ENCODE measurements at places on chromosomes 3 and 15.

DNA sequence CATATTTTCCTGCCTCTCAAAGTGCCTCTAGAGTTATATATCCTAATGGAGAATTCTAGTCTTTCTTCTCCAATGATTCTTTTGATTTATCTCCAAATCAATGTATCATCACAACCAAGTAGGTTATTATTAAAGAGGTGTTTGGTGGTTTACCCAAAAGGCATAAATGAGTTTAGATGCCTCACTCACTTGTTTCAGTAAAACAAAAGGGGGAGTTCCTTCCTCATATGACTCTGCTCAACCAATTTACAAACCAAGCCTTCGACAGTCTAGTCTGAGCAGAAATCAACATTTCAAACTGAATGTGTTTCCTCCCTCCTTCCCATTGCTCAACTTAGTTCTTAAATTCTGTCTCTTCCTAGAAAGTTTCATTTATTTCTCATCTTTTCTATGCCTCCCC is 116.5 kb downstream of the TNIK start:
- DNase-seq: no peak

DNA sequence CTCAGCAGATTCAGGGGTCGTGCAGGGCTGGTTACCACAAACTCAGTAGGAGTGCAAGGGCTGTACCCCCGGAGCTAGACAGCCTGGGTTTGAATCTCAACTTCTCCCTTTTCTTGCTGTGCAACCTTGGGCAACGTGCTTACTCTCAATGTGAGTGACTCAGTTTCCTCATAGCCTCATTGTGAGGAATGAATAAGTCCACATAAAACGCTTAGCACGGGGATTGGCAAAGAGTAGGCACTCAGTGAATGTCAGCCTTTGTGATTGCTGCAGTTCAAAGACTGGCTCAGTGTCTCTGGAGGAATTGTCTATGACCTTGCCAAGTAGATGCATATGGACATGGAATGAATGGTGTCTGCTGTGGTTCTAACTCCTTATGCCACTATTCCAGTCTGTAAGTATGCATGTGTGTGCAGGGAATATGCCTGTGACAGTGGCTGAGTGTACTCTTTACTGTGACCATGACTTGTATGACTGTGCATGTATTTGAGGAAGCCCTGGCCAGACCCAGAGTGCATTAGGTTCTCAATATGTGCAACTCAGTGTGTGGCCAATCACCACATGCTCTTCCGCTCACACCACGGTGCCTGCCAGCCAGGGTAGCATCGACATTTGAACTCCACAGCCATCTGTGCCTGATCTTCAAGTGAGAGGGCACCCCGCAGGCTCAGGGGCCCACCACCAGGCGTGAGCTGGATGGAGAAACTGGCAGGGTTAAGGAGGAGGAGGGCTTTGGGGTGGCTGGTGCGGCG is 900 bp upstream of the HYAL3 start:
- peak; percentile 24 for DNase-seq

DNA sequence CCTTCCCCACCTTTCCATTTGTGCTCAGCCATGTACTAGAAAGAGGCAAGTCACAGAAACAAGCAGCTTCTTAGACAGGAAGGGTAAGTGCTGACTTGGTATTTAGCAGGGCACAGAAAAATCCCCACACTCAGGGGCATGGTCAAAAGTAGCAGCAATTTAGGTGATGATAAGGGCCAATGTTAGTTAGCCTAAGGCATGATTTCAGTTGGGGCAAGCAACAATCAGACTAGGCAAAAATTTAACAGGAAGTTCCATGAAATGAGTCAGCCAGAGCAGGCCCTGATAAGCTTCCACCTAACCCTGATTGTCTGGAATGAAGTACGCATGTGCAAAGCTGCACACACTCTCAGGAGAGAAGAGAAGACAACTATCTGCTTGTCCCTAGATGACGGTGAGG is 423.4 kb upstream of the UBE2E2 start:
- no peak for DNase-seq

DNA sequence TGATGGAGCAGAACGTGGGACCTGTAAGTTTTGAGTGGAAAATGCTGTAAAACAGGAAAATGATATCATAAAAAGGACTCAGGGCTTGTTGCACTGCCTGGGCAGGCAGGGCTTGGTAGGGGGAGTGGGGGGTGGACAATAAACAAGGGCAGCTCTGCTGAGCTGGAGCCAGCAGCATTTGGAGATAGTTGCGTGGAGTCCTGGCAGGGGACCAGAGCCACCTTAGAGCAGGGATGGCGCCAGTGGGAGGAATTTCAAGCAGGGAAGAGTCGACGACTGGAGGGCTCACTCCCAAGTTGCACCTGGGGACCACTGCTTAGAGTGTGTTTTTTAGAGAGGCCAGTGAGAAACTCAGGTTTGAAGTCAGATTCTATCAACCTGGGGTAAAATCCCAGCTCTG is 22.7 kb upstream of the FRMD4B start:
- no peak for DNase-seq

DNA sequence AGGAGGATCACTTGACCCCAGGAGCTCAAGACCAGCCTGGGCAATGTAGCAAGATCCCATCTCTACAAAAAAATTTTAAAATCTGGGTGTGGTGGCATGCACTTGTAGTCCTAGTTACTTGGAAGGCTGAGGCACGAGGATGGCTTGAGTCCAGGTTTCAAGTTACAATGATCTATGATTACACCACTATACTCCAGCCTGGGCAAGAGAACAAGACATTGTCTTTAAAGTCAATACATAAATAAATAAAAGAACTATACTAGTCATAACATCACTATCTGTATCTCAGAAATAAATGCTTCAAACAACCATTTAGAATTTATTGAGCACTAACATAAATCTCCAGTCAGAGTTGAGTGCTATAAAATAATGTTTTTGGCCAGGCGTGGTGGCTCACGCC is 8.5 kb upstream of the PHLDB2 start:
- no peak for DNase-seq

GRCh38 chr3:180253283-180253682 is 216.5 kb upstream of the PEX5L start:
- peak; percentile 12 for DNase-seq

- peak; percentile 76 for DNase-seq
Observed at GRCh38 chr3:66816090-66816761, 181.9 kb upstream of the KBTBD8 start.

DNA sequence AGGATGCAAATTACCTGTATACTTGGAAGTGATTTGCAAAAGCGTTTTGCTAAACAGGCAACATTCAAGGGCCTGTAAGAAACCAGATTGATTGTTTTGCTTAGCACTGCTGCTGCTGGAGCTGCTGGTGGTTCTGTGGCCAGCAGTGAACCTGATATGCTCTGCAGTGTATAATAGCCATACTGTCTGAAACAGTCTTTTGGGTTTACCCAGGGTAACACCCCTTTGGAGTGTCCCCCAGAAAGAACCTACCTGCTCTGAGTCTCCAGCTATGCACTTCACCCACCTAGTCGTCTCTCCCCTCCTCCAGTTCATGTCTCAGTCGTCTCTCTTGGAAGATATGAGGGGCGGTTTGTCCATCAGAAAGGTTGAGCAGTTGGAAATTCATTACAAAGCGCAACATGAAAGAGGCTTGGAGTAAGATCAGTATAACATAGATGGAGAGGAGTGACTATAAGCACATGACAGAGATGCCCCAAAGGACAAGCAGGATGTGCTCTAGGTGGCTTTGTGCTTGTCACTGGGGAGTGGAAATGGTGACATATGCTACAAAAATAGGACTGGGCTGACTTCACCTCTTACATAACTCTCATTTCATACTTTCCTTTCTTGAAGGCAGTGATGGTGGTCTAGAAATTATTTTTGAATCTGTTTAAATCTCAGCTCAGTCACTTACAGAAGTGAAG is 3.8 kb downstream of the MKRN2 start:
- no peak for DNase-seq

GRCh38 chr3:190178779-190179178 is 58.1 kb upstream of the P3H2 start:
- DNase-seq: no peak

DNA sequence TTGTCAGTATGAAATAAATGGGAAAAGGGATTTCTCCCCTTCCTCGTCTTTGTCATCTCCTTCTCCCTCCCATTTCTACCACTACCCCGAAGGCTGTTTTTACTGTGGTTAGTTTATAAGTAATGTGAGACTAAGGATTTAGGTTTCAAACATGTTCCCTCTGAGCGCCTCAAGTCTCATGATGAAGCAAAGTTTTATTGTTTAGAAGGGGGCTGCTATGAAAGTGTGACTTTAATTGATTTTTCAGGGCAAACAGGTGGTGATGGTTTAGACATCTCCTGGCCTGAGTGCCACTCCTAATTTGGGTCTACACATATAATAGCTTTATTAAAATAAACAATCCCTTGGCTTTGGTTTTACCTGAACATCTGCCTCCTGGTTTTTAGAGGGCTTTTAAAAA is 185.5 kb downstream of the MCTP2 start:
- no peak for DNase-seq

GRCh38 chr3:4421121-4421520 is 45.9 kb downstream of the SUMF1 start:
- DNase-seq: peak; percentile 37

DNA sequence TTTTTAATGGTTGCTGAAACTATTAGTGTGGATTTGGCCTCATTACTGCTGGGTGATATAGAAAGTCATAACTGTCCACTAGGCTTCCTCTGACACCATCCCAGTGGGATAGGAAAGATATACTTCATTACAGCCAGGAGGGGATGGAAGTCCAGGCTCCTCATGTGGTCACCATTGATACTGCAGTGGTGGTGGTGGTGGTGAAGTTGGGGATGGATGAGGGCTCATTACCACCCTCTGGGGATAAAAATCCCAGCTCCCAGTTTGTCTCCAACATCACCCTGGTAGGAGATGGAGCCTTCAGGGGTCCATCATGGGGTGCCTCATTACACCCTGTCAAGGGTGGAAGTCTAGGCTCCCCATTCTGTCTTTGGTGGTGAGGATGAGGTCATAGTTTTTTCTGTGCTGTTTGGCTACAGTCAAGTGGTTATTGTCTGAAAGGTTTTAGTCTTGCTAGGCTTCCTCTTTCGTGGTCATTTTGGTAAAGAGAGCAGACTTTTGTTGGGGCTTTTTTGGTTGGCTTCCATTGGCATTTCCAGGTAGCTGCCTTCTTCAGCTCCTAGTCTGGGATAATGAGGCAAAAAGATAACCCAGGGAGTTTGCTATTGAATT is 30.1 kb upstream of the FILIP1L start:
- no peak for DNase-seq

DNA sequence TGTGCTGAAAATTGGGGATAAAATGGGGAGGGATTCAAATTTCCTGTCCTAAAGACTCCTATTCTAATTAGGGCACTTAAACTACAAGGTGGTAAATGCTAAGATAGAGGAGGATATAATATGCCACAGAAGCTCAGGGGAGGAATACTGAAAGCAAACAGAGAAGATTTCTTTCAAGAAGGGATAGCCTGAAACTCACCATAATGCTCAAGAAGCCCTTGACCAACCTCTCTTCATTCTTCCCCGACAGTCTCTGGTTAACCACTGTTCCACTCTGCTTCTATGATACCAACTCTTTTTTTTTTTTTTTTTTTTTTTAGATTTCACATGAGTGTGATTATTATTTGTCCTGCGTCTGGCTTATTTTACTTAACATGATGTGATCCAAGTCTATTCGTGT is 398.2 kb upstream of the FRG2C start:
- no peak for DNase-seq

DNA sequence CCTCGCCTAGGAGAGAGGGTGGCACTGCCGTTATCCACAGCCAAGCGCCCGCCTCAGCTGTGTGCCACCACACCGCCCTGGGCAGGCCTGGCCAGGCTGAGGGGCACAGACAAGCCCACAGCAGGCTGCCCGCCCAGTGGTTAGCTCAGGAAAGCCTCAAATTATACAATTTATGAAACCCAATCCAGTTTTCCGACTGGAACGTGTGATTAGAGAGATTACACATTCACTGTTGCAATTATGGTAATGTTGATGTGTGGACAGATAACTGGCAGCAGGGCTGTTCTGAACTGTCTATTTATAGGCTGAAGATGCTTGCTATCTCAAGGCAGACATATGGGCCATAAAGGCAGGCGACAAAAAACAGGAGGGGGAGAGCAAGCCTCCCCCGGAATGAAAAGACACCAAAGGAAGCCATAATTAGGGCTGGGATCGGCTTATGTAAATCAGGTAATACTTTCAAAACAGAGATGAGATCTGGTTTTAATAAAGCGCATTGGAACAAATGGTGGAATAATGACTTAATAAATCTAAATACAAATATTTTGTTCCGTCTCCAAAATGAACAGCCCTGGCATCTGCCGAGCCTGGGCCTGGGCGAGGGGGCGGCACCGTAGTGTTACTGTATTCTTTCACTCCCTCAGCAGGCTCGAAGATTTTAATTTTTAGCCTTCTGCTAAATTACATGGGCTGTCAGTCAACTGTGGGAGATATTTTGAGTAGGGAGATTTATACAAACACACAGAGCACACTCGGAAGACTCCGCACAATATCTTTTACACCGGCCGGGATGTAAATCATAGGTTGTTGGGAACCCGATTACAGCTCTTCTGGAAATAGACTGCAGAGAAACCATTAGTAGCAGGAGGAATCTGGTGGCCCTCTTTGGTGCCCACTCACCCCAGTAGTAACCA is 103.1 kb upstream of the TLE3 start:
- DNase-seq: no peak

- no peak for DNase-seq
Observed at GRCh38 chr3:32531010-32531647, 28.5 kb upstream of the CMTM6 start.

GRCh38 chr3:15032650-15033049 is 32.5 kb downstream of the MRPS25 start:
- no peak for DNase-seq

GRCh38 chr3:194082743-194083636 is 53.0 kb upstream of the HES1 start:
- peak; percentile 55 for DNase-seq

DNA sequence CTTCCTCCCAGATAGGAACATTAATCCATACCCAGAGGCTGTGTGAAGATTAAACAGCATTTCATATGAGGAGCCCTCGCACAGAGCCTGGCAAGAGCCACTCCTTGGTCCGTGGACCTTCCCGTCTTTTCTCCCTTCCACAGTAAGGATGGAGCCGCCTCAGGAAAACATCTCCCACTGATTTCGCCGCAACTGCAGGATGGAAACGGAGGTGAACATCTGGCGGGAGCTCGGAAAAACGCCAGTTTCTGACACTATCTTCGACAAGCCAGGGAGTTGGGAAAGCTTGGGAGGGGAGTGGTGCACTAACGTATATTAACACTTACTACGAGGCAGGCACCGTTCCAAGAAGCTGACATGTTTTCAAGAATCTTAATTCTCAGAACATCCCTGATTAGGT is 157.9 kb downstream of the XXYLT1 start:
- DNase-seq: peak; percentile 47

- no peak for DNase-seq
Observed at GRCh38 chr15:72285402-72285801, 13.0 kb upstream of the PARP6 start.

GRCh38 chr15:85910834-85911233 is 116.1 kb upstream of the KLHL25 start:
- no peak for DNase-seq

Measured in fibroblast of skin of abdomen (primary cell).